Smooth muscle cell of the coronary artery (primary cell): ENCODE measurements at places on chromosomes 5 and 9. TPM values are rescaled to one million over a fixed set of nuclear protein-coding genes. Genes with fewer than 3 reads are reported as not detected.

HSD17B3 gene
- not detected in 2 replicates for total RNA-seq

TDRD7 gene
- total RNA-seq, result 4.4 and 5.8 TPM in 2 replicates

ACTBL2 gene
- 0.23 TPM in 1 of 2 replicates, not detected in the other for total RNA-seq

GFI1B gene
- total RNA-seq, result 0.60 TPM in 1 of 2 replicates, not detected in the other

SLC31A1 gene
- 14.5 and 21.0 TPM in 2 replicates for total RNA-seq

OTULINL gene
- under 0.01 and 0.08 TPM in 2 replicates for total RNA-seq

TSSK1B gene
- 0.12 and 0.23 TPM in 2 replicates for total RNA-seq

CEL gene
- under 0.01 and 0.15 TPM in 2 replicates for total RNA-seq

PGM5 gene
- 2.3 and 44.2 TPM in 2 replicates for total RNA-seq

CRB2 gene
- total RNA-seq, result not detected in 2 replicates

RGMB gene
- 7.8 and 62.9 TPM in 2 replicates for total RNA-seq

IRX2 gene
- total RNA-seq, result 0.45 and 1.9 TPM in 2 replicates

GOLGA1 gene
- 3.4 and 9.8 TPM in 2 replicates for total RNA-seq

GCNT4 gene
- total RNA-seq, result 1.9 and 2.7 TPM in 2 replicates

PHF24 gene
- total RNA-seq, result under 0.01 TPM in 2 replicates

UBAP1 gene
- 13.1 and 23.7 TPM in 2 replicates for total RNA-seq

CYFIP2 gene
- total RNA-seq, result 5.8 and 23.4 TPM in 2 replicates

SLC6A3 gene
- not detected in 2 replicates for total RNA-seq

SPATA31E1 gene
- not detected in 2 replicates for total RNA-seq

SEC24A gene
- total RNA-seq, result 12.3 and 20.4 TPM in 2 replicates

EIF4E1B gene
- total RNA-seq, result not detected in 2 replicates

CRHBP gene
- 0.38 and 0.82 TPM in 2 replicates for total RNA-seq

PHYHD1 gene
- total RNA-seq, result 6.1 and 15.3 TPM in 2 replicates

PCDHA1 gene
- total RNA-seq, result 0.08 TPM in 1 of 2 replicates, not detected in the other

SPINK13 gene
- total RNA-seq, result not detected in 2 replicates

MUSK gene
- total RNA-seq, result under 0.01 TPM in 1 of 2 replicates, not detected in the other

GALNT12 gene
- 2.2 and 13.6 TPM in 2 replicates for total RNA-seq
